ENCODE measurements at places on chromosomes 1 and 21.

DNA sequence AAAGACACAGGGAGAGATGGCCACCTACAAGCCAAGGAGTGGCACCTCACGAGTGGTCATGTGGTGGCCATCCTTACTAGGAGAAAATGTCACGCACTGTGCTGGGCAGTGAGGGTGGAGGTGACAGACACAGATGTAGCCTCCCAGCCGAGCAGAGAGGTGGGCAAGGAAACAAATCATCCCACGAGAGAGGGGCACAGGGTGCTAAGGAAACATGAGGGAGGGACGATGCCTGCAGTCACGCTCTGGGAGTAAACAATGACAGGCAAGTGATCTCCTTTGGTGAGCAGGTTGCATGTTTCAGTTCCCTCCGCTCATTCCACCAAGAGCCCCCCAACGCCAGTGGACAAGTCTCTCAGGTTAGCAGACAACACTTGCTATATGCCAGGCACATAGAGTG lies 65.8 kb downstream of the CD247 start:
- no peak for DNase-seq

GRCh38 chr1:84122780-84123382 lies 21.2 kb upstream of the PRKACB start:
- DNase-seq: peak; percentile 60

DNA sequence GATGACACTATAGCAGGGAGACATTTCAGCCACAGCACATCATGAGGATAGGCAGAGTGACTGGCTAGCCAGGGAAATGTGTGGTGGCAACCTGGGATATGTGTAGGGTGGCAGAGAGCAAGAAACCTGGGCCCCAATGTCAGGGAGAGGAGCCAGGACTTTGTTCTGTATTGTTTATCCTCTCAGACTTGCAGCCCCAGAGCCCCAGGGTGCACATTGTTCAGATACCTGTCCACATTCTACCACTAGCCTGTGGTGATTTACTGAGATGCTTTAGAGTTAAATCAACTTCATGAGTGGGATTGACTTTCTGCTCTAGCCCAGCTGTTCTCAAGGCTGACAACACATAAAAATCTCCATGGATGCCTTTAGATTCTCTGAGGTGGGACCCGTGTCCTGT lies 61.5 kb downstream of the MAB21L3 start:
- DNase-seq: no peak

DNA sequence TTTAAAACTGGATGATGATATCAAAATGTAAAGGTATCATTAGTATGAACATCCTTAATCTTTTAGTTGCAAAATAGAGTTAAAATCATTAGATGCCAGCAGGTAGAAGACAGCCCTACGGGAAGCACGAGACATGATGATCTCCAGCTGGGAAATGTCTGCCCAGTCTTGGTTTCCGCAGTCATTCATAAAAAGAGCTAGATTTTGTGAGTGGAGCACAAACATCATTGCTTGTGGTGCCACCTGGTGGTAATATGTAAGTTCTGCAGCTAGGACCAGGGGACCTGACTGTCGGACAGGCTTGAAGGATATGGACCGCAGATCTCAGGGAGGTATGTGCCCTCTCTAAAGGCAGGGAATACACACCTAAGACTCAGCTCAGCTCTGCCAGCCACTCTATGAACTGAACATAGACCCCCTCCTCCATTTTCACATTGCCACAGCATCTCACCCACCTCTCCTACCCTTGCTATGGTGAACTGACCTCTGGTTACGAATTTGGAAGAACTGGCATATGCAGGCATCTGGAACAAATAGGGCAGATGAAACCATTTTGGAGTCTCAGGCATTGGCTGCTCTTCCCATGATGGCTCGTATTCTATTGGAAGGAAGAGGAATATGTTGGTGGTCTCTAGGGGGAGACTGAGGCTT lies 9.2 kb downstream of the FCMR start:
- DNase-seq: peak; percentile 78

- DNase-seq: no peak
These were observed 4.4 kb downstream of the TGFB2 start for GRCh38 chr1:218349348-218350034.

DNA sequence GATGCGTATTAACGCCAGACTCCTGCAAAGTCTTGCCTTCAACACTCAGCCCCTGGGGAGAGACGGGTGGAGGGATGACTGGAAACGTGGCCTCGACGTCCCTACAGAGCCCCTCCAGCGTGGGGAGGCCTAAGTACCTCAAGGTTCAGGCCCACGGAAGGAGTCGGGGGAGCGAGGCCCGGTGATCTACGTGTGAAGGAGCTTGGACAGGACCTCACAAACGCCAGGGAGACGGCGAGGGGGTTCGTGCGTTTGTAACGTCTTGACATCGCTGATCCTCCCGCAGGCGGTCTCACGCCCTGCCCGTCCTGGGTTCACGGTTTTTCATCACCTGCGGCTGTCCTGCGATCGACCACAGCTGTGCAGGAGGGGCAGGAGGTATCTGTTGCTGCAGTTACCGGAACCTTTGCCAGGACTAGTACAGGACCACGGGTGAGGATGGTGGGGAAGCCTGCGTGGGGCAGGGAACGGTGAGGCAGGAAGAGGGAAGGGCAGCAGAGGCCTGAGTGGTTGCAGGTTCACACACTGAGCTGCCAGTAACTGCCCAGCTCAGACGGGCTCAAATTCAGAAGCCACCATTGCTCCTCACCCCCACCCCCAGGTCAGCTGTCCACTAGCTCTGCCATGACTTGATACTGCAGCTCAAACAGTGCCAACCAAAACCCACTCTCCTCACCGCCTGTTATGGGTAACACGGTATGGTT lies 889 bp upstream of the CCNL2 start:
- no peak for DNase-seq

DNA sequence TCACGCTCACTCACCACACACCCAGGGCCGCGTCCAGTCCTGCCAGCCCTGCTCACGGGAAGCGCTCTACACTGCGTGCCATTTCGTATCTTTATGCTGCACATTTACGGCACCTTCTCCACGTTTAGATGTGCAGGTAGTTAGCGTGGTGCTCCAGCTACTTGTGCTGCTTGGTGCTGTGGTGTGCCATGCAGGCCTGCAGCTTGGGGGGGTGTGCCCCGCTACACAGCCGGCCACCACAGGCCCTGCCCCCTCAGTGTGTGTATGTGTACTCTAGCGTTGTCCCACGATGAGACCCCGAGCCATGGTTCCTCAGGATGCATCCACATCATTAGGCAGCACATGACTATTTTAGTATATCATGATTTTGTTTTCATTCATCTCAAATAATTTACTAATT lies 38.3 kb downstream of the SNAP47 start:
- DNase-seq: no peak

GRCh38 chr1:26162220-26162709 lies 3.4 kb downstream of the FAM110D start:
- DNase-seq: no peak

GRCh38 chr1:97903626-97904025 lies 17.2 kb downstream of the DPYD start:
- DNase-seq: no peak

DNA sequence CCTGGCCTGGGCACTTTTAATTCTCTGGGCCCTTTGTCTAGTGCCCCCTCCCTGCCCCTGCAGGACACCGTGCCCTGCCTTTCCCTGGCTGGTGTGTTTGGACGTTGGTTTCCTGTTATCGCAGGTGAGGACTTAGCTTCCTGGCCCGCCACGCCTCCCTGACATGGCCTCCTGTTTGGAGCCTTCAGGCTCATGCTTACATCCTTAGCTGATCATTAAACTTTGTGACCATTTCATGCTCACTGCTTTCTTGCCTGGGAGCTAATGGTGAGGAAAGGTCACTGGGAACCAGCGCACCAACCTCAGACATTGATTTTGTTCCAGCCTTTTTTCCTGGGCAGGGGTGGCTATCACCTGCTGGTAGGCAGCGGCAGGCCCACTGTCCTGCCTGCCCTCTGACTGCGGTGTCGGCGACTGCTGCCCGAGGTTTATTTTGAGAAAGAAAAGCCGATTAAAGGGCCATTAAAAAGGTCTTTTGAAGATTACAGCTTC lies 3.7 kb downstream of the PFKL start:
- no peak for DNase-seq

DNA sequence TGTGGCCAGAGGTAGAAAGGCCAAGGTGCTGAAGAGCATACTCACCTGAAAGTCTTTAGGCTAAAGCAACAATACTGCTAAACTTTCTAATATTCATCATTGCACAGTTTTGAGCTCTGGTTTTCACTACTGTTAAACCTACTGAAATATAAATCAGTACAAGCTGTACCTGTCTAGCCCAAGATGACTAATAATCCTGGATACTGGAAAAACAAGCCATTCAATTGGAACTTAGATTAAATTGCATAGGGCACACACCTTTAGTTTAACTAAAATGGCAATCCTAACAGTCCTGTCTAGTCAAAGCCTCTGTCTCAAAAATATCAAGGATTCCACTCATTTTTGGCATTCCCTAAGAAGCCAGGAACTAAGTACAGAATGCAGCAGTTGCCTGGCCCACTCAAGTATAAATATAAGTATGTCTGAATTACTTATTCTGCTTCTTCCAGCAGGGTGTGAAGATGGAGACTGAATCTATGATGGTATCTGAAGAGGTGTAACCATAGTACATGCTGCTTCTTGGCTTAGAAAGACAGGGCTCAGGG lies 3.1 kb downstream of the CHML start:
- DNase-seq: no peak

DNA sequence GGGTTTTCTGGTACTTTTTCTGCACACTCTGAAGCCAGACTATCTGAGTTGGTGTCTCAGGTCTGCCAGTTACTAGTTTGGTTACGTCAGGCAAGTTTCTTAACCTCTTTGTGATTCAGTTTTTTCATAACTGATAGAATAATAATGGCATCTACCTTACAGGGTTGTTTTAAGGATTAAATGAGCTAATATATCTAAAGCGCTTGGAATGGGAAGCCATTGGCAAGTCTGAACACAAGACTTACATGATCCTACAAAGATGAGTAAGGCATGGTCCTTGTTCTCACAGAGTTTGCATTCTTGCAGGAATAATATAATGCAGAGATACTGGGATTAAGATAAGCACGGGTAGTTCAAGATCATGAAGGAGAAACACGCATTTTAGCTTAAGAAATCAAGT lies 9.2 kb upstream of the DENND2D start:
- no peak for DNase-seq

DNA sequence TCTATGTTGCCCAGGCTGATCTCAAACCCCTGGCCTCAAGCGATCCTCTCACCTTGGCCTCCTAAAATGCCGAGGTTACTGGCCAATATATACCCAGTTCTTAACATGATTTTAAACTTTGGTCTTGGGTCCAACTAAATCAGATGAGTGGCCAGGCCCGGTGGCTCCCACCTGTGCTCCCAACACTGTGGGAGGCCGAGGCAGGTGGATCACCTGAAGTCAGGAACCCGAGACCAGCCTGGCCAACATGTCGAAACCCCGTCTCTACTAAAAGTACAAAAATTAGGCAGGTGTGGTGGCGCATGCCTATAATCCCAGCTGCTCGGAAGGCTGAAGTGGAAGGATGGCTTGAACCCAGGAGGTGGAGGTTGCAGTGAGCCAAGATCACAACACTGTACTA lies 29.6 kb downstream of the TOMM20 start:
- DNase-seq: no peak

DNA sequence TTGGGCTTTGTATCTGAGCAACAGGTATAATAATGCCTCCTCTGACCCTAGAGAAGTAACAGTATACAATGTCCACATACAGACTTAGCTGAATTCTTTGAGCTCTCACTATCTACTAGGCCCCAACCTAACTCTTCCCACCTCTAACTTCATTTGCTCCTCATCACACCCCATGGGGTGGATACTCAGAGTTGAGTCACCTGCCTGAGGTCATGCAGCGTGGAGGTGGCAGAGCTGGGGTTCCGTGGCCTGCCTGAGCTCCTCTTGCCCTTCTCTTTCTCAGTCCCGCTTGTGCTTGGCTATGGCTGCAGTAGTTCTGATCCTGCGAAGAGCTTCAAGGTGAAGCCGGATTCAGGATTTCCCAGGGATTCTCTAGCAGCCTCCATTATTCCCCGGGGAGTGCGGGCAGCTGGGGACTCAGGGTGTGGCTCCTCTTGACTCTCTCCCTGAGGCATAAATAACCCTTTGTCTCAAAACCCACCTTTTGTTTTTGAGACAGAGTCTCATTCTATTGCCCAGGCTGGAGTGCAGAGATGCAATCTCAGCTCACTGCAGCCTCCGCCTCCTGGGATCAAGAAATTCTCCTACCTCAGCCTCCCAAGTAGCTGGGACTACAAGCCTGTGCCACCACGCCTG lies 29.9 kb upstream of the ACTL8 start:
- DNase-seq: no peak

DNA sequence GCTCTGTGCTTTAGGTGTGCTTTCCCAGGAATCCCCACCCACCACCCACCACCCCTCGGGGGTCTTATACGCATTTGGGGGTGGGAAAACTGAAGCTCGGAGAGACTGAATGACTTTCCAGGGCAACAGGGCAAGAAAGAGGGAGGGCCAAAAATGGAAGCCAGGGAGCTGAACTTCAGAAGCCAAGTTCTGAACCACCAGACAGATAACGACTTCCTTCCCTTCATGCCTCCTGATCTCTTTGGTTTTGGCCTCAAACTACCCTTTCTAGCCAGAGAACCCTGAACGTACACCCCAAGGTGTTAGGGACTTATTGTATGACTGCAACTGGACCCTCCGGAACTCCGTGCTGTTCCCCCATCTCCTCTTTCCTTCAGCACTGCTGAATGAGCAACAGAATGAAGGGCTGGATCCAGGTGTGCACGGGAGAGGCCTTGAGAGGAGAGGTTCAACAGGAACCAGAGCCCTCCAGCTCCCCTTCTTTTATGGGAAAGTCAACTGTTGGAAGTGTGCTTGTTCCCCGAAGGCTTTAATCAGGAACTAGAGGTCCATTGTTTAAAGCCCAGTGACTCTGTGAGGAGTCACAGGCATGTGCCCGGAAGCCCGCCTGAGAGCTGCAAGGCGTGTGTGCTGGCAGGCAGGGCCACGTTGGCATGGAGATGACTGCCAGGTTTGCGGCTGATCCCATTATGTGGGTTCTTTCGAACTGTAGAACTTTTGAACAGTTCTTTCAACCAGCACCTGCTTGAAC lies 3.1 kb downstream of the BACE2 start:
- no peak for DNase-seq

GRCh38 chr1:215569986-215570824 lies 3.1 kb downstream of the KCTD3 start:
- no peak for DNase-seq

DNA sequence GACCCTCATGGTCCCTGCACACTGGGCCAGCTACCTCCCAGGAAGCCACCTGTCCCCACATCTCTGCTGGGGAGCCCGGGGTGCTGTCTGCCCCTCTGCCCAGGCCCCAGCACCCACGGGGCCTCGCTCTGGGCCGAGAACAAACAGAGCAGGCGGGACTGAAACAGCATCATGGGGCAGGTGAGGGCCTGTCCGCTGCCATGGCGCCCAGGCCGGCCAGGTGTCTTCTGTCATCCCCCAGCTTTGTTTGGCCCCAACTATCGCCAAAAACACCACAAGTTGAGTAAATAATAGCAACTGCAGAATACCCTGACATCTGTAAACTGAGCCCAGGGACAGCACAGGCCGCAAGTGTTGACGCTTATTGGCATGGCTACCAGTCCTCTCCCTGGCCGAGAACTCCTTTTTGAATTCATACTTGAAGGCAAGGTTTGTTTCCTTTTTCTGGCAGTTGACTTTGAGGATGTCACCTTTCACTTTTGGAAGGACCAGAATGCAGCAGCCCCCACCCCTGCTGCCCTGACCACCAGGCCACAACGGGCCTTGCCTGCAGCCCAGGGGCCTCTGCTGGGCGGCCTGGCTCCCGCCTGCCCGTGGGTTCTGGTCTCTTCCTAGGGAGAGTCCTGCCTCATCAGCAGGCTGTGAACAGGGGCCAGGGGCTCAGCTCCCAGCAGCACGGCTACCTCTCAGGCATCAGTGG lies 152.7 kb downstream of the CASZ1 start:
- DNase-seq: no peak

All from sciatic nerve (tissue), 2 donors.